ENCODE measurements at places on chromosomes 6 and 20.

GRCh38 chr20:64079273-64080012 lies at the start of gene RGS19:
Gene RGS19 (minus strand): TSS chr20:64079518. CDS start chr20:64076886, 2,632 bp downstream.
- DNase-seq = no peak

- no peak for DNase-seq
Observed at GRCh38 chr20:17889226-17889625, 79.4 kb downstream of the SNX5 start.

- peak; percentile 42 for DNase-seq
Observed at GRCh38 chr6:45421709-45422502, 44.2 kb upstream of the SUPT3H start.

DNA sequence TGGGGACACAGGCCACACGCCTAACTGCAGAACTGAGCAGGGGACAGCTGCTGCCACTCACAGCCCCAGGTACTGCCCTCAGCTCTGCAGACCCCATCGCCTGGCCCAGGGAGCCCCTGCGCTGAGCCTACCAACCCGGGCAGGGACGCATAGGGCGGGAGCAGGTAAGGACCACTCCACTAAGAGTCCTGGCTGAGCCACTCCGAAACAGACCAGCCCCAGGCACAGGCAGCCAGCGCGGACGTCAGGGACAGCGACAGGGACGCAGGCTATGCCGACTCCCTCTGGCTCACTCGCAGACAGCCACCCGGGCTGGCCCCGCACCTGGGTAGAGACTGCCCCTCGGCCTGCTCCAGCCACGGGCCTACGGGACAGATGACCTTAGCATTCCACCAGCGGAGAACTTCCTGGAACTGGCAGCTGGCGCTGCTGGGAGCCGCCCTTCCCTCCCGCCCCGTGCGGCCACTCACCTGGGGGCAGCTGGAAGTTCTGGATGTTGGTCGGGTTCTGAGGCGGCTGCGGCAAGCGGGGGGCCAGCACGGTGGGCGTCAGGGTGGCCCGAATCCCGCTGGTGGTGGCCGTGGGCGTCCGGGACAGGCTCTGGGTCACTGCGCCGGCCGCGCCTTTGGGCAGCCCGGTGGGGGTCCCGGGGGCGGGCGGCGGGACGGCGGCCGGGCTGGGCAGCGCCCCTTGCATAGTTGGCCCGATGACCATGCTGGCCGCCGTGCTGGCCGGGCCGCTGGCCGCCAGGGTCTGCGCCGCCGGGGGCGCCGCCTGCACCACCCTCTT lies 1.5 kb downstream of the TAF4 start:
- no peak for DNase-seq

DNA sequence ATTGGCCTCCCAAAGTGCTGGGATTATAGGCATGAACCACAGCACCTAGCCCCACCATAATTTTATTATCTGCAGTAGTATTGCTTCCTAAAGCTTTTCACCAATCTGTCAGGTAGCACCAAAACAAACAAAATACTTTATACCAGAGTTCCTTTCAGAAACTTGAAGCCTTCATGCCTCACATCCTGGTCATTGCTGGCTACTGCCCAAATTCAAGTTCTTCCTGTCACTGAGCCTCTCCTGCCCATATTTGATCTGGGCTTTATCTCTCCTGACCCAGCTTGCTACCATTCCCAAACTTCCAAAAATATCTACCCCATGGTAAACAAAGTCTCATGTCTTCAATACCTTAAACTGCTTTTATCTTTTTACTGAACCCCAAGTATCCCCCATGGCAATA lies 34.9 kb upstream of the DST start:
- DNase-seq = no peak

- DNase-seq = no peak
Observed at GRCh38 chr20:23096097-23096496, 10.0 kb upstream of the CD93 start.

GRCh38 chr6:35662999-35663398 lies 25.7 kb downstream of the FKBP5 start:
- no peak for DNase-seq

DNA sequence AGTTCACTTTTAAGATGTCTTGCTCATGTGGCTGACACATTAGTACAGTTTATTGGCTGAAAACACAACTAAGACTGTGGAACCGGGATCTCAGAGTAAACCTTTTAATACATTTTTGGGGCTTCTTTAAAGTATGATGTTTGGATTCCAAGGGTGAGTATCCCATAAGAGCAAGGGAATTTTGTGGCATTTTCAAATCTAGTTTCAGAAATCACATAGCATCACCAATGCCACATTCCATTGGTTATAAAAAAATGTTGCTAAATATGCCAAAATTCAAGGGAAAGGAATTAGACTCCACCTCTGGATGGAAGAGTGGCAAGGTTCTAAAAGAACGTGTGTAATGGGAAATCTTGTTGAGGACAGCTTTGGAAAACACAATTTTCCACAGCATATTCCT lies 338.6 kb downstream of the COL12A1 start:
- DNase-seq = no peak

GRCh38 chr6:137043710-137044365 lies 927 bp downstream of the IL20RA start:
- DNase-seq = peak; percentile 1

DNA sequence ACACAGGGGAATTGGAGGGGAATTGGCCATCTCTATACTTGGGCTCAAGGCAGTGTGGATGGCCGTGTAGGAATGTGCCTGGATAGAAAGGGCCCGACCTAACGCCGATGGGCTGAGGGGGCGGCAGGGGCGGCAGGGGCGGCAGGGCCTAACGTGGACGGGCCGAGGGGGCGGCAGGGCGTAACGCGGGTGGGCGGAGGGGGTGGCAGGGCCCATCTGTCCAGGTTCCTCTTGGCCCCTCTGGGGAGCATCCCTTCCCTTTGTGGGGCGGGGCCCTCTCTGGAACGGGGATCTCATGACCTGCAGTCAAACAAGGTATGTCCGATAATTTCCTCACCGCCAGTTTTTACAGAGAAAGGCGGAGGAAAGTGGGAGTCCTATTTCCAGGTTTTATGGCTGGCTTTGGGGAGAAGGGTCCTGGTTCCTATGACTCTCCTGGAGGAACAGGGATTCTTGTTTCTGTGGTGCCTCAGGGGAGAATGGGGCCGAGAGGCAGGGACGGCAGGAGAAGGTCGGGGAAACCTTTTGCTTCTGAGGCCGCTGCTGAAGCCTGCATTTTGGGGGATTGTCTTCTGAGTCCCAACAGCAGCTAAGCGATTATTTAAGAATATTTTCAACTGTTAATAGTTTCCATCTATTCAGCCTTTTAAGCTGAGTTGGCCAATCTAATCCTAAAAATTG lies 100.8 kb upstream of the FRMD1 start:
- no peak for DNase-seq

DNA sequence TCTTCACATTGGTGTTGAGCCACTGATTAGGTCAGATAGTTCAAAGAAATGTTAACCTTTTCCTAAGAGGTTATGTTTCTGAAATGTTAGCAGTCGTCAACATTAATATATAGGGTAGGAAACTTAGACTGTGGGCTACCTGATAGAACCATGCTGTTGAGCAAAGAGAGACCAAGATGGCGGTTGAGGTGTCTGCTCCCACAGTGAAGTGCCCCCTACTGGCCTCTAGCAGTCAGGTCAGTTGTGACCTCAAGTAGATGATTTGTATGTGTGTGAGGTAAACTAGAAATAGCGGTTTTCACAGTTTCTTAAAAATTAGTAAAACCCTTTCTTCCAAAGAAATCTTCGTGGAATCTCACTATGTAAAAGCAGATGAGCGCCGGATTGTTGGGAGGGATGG lies 40.3 kb downstream of the MTHFD1L start:
- no peak for DNase-seq

DNA sequence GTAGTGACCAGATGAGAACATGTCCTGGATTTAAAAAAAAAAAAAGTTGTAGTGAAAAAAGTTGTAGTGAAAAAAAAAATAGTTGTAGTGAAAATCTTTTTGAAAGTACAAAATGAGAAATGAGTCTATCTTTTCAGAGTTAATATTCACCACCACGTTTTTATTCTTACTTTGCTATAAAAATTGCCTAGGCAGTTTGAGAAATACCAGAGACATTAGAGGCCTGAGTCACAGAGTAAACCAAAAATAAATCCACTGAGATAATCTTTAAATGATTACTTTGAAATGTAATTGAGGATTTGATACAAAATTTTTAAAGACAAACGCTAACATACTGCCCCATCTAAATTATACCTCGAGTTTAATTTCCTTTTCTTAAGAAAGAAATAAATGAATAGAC lies 101.2 kb upstream of the TIAM2 start:
- no peak for DNase-seq

- no peak for DNase-seq
Observed at GRCh38 chr6:157322792-157323254, 496 bp downstream of the TMEM242 start.

DNA sequence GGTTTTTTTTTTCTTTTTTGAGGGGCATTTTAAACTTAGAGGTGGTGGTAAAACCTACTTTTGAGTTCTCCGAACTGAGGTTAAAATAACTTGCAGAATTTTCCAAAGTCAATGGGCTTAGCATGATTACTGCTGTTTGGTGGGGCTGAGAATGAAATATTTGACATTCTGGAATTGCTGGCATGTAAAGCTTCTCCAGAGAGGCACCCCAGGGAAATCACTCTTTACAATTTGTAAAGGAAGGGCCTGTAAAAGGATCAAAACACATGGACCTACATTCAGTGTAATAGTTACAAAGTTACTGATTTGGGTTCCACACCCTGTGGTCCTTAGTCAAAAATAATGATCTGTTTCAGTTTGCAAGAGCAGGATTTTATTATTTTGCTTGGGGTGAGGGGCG lies 5.5 kb downstream of the FAM217B start:
- DNase-seq = no peak

GRCh38 chr20:4243071-4243470 lies 227.7 kb upstream of the RNF24 start:
- no peak for DNase-seq

DNA sequence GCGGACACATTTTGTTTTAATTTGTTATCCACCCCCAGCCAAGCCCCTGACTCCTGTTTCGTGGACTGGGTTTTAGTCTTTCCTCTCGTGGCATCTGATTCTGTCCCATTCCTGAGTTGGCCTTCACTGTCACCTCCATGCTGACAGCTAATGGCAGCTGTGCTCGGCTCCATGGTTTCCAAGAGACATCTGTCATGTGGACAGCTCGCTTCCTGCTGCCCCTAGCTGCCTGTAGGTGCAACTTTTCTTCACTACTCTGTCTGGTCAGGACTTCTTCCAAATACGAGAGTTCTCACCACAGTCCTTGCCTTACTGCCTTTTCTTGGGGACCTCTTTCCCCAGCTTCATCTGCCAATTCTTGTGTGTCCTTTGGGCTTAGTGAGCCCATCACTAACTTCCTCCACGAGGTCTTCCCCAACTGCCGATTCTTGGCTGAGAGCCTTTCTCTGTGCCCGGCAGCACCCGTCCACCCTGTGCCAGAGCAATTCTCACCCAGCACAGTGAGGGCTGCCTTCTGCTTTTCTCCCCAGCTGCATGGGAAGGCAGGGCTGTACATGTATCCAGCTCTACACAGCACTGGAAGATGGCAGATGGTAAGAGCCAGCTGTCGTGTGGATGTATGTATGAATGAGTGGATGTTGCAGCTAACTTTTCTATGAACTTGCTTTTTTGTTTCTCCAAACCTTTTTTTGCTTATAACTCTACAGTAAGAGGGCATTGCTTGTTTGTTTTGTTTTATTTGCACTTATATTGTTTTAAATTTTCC lies 140.4 kb downstream of the F13A1 start:
- no peak for DNase-seq

- DNase-seq = no peak
Observed at GRCh38 chr6:45663251-45664221, 285.8 kb upstream of the SUPT3H start.

GRCh38 chr20:54167909-54168872 lies 5.6 kb downstream of the CYP24A1 start:
- no peak for DNase-seq

DNA sequence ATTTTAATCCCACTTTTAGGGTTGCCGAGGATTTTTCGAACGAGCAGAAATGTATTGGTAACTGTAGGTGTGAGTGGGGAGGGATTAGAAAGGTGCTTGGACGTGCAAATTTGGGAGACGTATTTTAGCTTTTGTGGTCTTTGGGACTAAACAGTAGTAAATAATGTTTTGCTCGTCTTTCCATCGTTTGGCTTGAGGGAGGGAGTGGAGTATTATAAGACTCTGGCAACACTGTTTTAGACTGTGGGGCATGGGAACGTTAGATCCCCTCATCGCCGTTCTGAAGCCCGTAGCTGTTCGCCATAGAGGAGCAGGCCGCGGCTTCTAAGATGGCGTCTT lies 2.8 kb downstream of the BRD2 start:
- DNase-seq = no peak

DNA sequence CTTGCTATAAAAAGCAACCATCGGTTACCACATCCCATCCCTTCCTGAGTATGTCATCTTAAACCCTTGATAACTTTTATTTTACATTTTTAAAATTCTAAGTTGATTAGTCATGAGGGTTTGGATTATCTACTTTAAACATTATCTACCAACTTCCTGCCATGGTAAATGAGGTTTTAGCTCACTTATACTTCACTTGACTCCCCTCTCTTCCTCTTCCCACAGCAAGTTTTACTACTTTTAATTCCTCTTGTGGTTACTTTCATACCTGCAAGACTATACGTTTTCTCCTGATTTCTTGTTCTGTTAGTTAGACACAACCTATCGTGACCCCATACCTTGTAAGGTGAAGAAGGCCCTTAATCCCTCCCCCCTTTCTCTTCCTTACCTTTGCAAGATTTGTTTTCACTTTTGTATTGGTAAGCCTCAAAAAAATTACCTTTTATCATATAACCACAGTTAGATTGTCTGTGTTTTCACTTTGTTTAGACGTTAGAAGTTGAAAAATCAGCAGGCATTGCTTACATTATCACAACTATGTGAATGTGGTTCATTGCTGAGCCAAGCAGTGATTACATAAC lies 60.1 kb upstream of the OGFRL1 start:
- no peak for DNase-seq

DNA sequence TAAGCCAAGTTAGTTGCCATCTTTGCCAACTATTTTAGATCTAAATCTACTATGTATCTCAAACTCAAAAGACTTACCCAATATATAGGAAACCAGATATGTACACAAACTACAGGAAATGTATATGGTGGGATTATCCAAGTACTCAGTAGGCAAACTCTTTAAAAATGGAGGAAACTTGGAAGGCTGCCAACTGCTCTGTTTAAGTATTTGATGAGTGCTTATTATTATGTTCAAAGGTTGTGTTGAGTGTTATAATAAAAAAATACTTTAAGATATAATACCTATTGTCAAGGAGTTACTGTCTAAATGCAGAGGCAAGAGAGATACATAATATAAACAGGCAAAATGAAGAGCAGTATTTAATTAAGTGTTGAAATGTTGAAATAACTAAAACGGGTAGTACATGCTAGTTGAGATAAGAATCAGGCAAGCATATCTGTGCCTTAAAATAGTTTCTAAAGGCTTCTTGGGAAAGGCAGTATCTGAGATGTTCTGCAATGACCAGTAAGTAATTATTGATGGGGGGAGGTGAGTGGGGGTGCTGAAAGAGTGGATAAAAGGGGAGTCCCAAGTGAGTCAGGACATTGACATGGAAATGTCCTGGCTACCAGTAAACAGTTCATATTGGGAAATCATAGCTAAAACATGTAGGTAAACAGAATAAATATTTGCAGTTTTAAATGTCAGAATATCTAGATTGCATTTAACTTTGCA lies 6.5 kb upstream of the DST start:
- no peak for DNase-seq
